ENCODE measurements at places on chromosomes 7 and 10. TPM values are rescaled to one million over a fixed set of nuclear protein-coding genes. Genes with fewer than 3 reads are reported as not detected.

Gene MALRD1
- 2.3 TPM for total RNA-seq

Gene CTAGE8
- total RNA-seq, result 0.53 TPM

Gene RBP4
- 4.0 TPM for total RNA-seq

Gene CDHR1
- total RNA-seq, result 0.08 TPM

Gene RAPGEF5
- total RNA-seq, result 6.4 TPM

Gene LAMB4
- not detected for total RNA-seq

- H3K27ac ChIP-seq, result peak within 1 kb of the TSS; percentile 95
- peaks cover 6% of the 10 kb centered on the region for H3K4me1 ChIP-seq
- H3K27me3 ChIP-seq, result no peaks in the 10 kb centered on the region
- H3K36me3 ChIP-seq, result no peaks in the 10 kb centered on the region
- DNase-seq, result peak; percentile 95
- H3K4me3 ChIP-seq, result peak within 1 kb of the TSS; percentile 81
Measured at GRCh38 chr10:73413528-73414229, at the start of gene ANXA7. TSS of gene ANXA7 (minus strand) at chr10:73414058. CDS start at chr10:73400856, 13,202 bp downstream.

GRCh38 chr10:13167568-13167967 is 6.2 kb downstream of the MCM10 start:
- no peaks in the 10 kb centered on the region for H3K27me3 ChIP-seq
- H3K4me3 ChIP-seq, result no peak overlapping the region
- no peak for DNase-seq

GRCh38 chr10:72808001-72808400 is 85.5 kb upstream of the OIT3 start:
- H3K4me3 ChIP-seq, result no peak overlapping the region
- H3K27me3 ChIP-seq, result no peaks in the 10 kb centered on the region
- H3K27ac ChIP-seq, result no peak overlapping the region
- no peak for DNase-seq
- H3K36me3 ChIP-seq, result no peaks in the 10 kb centered on the region
- H3K4me1 ChIP-seq, result no peaks in the 10 kb centered on the region

DNA sequence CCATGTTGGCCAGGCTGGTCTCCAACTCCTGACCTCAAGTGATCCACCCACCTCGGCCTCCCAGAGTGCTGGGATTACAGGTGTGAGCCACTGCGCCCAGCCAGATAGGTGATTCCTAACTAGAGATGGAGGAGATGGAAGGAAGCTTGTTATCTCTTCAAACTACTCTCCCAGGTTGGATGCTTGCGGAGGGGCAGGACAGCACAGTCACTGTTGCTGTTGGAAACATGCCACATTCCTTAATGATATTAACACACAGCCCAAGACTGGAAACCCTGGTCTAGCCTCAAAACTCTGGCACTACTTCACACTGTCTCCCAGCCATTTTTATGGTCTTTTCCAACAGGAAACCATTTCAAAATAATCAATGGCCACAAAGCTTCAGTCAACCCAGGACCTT is 468.8 kb upstream of the NRP1 start:
- no peaks in the 10 kb centered on the region for H3K27me3 ChIP-seq
- no peak overlapping the region for H3K4me3 ChIP-seq
- no peak overlapping the region for H3K27ac ChIP-seq
- H3K4me1 ChIP-seq, result peaks cover 20% of the 10 kb centered on the region
- no peaks in the 10 kb centered on the region for H3K36me3 ChIP-seq
- no peak for DNase-seq

DNA sequence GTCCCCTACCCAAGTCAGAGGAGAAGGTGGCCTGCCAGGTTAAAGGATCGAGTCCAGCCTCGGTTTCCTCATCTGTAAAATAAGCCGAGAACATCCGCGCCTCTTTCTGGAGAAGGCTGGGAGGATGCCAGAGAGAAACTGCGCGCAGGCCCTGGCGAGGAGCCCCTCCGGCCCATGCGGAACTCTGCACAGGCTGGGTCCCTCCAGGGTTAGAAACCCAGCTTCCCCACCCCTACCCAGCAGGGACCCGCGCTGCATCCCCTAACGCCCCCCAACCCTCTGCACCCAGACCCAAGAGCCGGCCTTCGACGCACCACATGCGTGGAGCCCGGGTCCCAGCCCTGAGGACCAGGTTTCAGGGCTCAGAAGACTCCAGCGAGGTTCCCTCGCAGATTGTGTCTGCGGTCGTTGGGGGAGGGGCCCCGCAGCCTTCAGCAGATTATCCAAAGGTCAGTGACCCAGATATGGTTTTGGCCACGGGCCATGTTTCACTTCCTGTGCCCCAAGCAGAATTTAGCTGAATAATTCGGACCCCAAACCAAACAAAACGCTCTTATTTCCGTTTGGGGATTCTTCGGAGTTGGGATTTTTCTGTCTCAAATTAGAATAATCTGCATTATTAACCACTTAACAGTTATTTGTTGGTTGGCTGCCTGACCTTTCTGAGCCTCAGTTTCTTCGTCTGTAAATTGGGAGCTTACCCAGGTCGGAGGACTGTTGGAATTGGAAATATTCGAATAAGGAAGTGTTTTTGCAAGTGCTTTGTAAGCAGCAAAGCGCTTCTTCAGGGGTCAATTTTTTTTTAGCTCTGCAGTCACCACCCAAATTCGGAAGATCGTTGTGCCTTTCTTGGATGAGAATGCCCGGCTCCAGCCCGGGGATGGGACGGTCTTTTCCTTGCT is 167.7 kb downstream of the UBE2H start:
- no peak overlapping the region for H3K4me3 ChIP-seq
- H3K27me3 ChIP-seq, result peaks cover 10% of the 10 kb centered on the region
- H3K36me3 ChIP-seq, result no peaks in the 10 kb centered on the region
- H3K27ac ChIP-seq, result no peak overlapping the region

- H3K36me3 ChIP-seq, result no peaks in the 10 kb centered on the region
- no peak for DNase-seq
- H3K27me3 ChIP-seq, result no peaks in the 10 kb centered on the region
- no peak overlapping the region for H3K27ac ChIP-seq
- no peak overlapping the region for H3K4me3 ChIP-seq
- no peaks in the 10 kb centered on the region for H3K4me1 ChIP-seq
Measured at GRCh38 chr7:158277219-158278141, 310.1 kb downstream of the PTPRN2 start.

- no peaks in the 10 kb centered on the region for H3K27me3 ChIP-seq
- peak; percentile 73 for DNase-seq
- no peak overlapping the region for H3K4me3 ChIP-seq
- H3K36me3 ChIP-seq, result no peaks in the 10 kb centered on the region
Measured at GRCh38 chr10:7464691-7465090, 53.9 kb upstream of the SFMBT2 start.

GRCh38 chr7:149130572-149131198 is 4.6 kb upstream of the ZNF425 start:
- no peaks in the 10 kb centered on the region for H3K27me3 ChIP-seq
- no peak for DNase-seq
- peaks cover 2% of the 10 kb centered on the region for H3K4me1 ChIP-seq
- no peak overlapping the region for H3K4me3 ChIP-seq

Data from ovary (tissue), 10 donors.